Aorta (tissue), 5 donors: ENCODE measurements at places on chromosomes 12 and 14. TPM values are rescaled to one million over a fixed set of nuclear protein-coding genes. Genes with fewer than 3 reads are reported as not detected.

DNA sequence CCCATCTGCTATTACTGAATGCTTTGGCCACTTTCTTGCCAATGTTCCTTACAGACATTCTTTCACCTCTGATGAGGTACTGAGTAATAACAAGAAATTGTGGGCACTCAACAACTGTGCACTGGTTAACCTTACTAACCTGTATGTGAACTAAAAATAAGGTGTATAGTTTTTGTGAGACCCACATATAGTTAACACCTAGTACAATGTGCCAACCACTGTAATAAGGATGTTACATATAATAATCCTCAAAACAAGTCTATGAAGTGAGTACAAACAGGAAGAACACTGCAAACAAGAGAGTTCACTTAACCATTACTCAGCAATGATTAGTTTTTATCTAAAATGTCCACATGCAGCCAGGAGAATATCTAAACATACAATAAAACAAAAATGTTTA lies 4.5 kb downstream of the DDHD1 start:
- DNase-seq = no peak

DNA sequence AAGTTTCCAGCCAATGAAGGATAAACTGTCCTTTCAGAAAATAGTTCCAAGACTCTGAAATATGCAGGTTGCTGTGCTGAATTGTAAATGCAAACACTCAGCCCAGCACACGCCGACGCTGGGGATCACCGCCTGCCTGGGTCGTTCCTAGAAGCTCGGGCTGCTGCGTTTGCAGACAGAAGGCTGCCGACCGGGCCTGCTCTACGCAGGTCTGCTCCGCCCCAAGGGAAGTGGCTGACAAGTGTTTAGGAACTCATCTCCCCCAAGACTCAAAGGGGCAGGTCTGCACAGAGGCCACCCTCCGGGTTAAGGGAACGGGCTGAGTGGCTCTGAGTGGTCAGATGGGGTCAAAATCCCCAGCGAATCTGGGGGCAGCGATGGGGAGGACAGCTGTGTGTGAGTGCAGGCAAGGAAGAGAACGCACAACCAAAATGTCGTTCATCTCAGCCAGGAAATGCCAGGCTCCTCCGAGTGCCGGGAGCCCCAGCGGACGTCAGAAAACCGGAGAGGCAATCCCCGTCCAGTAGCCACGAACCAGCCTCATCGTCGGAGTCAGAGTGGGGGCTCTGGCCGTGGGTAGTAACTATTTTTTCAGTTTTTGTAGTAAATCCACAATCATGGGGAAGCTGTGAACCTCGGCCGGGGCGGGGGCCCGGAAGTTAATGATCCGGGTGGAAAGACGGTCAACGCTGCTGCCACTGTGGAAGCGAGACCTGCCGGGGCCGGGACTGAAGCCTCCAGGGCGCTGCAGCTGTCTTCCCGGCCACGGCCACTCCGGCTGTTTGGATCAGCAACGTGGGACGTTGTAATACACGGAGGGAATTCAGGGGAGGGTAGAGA lies 6.0 kb downstream of the GALNT9 start:
- no peak for DNase-seq

DNA sequence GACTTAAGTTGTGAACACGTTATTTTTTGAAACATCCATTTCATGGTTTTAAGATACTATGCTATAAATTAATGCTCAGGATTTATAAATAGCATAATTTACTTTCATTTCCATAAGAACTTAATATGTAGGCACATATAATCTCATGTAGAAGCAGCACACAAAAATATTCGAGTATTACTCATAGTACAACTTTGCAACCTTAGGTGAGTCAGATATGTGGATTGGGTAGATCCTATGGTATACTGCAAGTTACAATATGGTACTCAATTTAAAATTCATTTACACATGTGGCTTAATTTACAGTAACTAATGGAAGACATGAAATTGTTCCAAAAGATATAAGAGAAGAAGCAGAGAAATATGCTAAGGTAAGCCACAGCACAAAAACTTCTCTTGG lies 26.0 kb downstream of the PSMA3 start:
- no peak for DNase-seq

DNA sequence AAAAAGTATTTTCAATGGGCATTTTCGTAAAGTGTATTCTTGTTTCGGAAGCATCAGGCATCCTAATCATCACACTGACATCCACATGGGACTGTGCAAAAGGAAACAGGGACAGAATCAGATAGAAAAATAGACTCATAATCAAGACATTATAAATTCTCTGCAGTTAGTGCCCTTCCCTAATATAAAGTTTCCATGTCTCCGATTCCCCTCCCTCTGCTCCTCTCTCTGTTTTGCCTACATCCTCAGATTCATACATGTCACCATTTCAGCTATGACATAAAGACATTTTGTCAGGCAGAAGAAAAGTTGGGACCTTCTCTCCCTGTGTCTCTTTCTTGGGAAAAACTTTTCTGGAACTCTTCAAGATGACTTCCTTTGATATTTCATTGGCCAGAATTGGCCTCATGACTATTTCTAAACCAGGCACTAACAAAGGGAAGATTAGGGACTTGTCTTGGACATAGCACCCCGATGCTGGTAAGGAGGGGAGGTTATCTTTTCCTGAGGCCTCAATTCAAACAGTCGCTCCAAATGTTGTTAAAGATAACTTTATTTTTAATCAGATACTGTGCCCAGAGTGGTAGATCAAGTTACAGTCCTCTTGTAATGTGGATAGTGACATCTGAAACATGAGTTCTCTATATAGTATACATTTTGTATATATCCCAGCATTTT lies 212.1 kb upstream of the BTG1 start:
- DNase-seq = no peak

DNA sequence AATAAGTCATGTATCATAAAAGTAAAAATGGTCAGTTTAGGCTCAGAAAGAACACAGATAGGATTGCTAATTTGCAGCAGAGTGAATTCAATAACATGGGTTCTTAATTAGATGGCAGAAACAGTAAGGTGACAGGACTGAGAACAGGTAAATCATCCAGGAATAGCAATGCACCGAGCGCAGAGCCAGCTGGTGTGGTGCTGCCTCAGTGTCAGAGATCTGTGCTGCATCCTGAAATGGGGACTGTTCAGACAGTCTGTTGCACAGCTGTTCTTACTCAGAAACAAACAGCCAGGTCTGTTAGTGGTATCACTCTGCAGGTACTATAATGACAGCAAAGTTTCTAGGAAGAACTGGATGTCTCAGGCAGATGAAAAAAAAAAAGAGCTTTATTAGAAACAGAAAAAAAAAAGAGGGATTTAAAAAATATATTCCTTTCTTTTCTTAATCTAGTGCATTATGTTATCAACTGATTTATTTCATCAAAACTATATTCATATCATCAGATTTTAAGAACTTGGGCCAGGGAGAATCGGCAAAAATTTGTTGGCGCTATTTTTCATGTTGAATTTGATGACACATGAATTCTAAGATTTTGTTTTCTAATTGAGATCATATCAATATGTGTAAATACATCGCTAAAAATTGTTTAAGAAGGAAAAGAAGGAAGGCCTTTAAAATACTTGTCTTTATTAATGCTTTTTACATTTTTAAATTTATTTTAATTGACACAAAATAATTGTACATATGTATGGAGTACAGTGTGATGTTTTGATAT lies 501.8 kb downstream of the PRKD1 start:
- DNase-seq = no peak

GRCh38 chr12:74250891-74251290 lies 286.7 kb upstream of the ATXN7L3B start:
- DNase-seq = no peak

GRCh38 chr12:16796168-16796567 lies 190.2 kb upstream of the LMO3 start:
- DNase-seq = no peak

DNA sequence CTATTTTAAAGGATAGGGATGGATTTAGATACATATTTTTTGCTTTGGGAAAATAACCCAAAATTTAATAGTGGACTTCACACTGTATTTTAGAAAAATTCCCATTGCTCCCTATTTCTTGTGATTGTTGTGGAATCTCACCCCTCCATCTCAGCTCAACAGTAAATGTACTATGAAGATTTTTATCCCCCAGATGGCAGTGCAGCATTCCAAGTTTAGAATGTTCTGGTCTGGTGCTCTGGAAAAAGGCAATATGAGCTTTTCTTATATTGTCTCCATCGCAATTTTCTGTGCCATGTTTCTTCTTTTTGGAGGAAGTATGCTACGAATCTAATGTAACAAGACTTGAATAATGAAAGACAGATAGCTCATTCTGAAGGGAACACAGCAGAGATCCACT lies 471.7 kb upstream of the SYT1 start:
- DNase-seq = no peak

DNA sequence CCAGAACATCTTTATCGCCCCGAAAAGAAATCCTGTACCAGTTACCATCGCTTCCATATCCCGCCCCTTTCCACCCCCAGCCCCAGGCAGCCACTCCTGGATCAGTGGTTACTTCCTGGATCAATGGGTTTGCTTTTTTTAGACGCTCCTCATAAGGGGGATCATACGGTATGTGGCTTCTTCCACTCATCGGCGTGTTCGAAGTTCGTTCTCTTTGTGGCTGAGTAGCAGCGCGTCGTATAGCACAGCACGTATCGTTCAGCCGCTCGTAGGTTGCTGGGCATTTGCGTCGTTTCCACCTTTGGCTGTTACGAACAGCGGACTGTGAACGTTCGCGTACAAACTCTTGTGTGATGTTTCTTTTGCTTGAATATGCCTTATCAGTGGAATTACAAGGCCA lies 1.8 kb downstream of the NOC4L start:
- peak; percentile 61 for DNase-seq

- DNase-seq = no peak
Observed at GRCh38 chr12:13193505-13194231, 2.9 kb upstream of the EMP1 start.

DNA sequence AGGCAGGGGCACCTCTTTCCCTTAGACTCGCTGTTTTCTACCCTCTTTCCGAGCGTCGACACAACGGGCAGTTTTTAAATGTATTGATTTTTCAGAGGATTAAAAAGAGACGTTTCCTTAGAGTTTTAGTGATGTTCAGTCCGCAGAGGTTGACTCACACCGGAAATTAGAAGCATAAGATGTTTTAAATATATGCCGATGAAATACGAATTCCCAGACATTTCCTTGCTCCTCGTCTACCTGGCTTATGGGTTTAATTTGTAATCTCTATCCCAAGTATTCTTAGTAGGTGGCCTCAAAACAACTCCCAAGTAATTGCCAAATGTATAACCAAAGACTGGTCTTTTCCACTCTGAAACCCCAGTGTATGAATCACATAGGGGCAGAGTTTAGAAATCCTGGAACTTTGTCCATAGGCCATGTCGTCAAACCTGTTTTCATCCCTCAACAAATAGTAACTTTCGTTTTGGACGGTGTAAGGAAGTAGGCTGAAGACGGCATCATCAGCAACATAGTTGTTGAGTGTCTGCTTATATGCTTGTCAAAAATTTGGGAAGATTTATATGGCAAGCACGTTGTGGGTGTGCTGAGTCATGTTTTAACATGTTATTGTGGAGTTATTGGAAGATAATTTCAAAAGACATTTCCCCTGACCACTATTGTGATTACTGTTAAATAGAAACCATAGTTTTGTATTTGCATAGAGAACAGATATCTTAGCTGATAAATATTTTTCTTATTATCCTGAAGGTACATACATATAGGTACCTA lies 824 bp downstream of the TBK1 start:
- no peak for DNase-seq

DNA sequence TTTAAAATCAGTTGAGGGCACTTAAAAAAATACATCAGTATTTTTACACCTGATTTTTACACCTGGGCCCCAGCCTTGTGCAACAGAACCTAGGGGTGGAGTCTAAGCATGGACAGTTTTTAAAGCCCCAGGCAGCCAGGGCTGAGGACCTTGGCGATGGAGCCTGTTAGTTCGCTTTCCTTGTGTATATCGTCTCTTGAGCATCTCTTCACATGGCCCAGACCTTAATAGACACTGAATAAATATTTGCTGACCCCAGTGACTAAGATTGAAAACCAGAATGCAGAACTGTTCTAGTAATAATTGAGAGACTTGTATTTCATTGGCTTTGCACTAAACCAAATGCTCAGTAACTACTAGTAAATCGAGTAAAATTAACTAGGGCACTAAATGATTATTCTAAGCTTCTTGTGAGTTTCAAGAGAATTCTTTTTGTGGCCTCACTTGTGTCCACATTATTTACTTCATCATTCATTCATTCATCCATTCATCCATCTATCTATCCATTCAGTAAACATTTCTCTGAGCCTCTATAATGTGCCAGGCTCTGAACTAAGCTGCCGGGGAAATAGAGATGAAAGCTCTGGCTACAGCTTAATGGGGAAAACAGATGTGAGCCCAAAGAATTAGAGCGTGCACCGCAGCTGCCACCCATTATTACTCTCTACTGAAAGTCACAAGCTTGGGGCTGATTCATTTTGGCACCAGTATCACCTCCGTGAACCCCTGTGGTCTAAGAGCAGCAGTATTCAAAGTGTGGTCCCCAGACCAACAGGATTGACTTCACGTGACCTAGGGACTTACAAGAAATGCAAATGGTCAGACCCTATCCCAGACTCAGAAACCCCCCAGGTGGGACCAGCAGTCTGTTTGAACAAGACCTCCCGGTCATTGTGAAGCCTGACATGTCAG lies 30.7 kb upstream of the BCL7A start:
- no peak for DNase-seq

DNA sequence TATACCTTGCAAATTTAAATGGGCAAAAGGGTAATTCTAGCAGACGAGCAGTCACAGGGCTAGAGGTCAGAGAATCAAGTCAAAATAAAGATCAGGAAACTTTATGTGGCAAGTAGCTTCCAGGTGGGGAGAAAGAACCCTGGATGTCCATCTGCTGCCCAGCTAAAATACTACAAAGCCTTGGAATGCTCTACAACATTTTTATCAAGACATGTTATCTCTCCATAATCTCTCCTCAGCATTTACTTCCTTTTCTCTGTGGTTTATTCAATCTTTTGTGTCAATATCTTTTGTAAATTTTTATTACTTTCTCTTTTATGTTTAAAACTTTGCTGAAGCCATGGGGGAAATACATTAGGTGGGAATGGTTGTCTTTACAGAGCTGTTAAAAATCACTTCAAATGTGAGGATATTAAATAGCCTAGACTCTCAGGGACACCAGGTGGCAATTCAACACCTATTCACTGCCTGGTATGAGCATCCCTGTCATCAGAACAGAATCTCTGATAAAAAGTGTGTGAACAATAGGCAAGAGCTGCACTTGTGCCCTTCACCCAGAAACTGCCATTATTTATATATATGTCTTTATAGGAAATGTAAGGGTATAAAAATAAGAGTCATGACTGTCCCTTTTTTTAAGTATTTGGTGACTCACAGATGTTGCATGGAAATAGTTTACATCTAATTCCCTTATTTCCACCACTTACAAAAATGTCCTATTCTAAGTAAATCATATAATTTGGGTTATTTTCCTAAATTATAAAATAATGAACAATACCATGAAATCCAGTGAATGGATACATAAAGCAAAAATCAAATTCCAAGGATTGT lies 152.9 kb downstream of the EPS8 start:
- DNase-seq = no peak

Gene GUCY2C
- total RNA-seq = not detected

Gene OR6C65
- total RNA-seq = not detected

Gene ITGA7
- total RNA-seq = 747 TPM

Gene DAO
- total RNA-seq = not detected

Gene ETFBKMT
- 2.8 TPM for total RNA-seq

Gene TAC3
- not detected for total RNA-seq
